ENCODE measurements at places on chromosomes 11 and 22. TPM values are rescaled to one million over a fixed set of nuclear protein-coding genes. Genes with fewer than 3 reads are reported as not detected.
A peak's percentile ranks its signal among the peaks of the same experiment; 100 is the strongest.

MFRP gene
- not detected for total RNA-seq

DNA sequence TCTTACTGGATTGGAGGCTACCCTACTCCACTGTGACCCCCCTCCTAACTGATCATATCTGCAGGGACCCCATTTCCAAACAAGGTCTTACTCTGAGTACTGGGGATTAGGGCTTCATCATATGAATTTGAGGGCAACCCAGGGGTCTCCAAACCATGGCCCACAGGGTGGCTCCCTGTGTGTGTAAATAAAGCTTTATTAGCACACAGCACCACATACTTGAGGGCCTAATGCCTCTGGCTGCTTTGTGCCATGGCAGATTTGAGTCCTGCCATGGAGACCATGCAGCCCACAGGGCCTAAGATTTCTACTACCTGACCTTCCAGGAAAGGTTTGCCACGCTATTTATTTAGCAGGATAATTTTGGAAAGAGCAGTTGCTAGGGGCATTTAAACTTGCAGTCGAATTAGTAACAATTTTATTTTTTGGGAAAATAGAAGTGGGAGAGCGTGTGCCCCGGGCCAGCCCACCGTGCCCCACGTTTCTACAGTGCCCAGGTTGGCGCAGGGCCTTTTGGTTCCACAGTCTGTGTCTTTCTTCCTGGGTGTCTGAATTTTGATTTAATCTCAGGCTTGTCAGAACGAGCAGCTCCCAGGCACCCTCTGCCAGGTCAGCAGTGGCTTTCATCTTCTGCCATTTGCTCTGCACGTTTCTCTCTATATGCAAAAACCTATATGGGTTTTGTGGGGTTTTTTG, 92.3 kb downstream of the KCNQ1 start:
- DNase-seq = no peak

DNA sequence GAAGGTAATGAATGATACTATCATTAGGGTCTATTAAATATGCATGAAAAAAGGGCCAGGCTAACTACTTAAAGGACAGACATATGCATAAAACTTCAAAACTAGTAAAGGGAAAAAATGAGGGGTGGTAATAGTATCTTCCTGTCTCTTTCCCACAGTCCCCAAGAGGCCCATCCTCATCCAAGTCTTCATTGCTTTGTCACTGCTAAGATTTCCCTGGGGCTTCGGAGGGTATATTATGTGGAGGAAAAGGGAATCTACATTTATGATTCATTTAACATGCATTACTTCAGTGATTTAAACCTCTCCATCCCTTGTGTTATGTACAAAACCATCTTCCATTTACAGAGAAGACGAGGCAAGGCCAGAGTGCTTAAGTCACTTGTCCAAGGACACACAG, 66.1 kb downstream of the CWC15 start:
- no peak for DNase-seq

HMOX1 gene
- 26.8 TPM for total RNA-seq

GRCh38 chr22:17994424-17995108, 29.8 kb downstream of the MICAL3 start:
- DNase-seq = no peak

GRCh38 chr22:30447656-30448055, 22.1 kb downstream of the MTFP1 start:
- no peak for DNase-seq

DNA sequence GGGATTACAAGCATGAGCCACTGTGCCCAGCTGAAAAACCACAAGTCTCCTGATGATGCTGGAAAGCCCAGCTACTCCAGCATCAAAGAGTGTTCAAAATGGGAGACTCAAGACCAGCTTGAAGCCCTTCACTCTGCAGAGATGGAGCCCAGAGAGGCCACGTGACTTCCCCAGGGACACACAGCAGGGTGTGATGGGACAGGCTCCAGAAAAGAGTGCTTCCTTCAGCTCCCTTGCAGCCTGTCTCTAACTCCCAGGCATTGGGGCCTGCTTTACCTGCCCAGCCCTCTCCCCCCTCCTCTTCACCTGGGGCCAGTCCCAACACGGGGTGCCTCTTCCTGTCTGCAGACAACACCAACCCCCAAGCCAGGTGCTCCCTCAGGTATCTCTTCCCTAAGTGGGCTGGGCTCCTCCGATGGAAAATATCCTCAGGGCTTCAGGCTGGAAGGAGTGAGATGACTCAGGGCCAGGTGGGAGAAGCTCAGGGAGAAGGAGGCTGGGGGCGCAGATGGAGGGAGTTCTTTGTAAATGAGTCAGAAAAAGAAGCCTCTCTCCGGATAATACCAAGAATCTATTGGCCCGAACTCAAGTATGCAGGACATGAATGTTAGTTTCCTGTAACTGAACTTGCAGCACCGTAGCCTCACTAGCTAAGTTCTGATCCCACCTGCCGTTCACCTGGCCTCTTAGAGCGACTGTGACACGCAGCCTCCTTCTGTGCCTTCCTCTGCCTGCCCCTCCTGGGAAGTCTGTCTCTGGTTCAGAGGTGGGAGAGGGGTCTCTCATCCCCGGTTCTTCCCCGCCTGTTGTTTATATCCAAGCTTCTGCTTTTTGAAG, 326.6 kb downstream of the MN1 start:
- DNase-seq = no peak

SLC15A3 gene
- 23.1 TPM for total RNA-seq

DNA sequence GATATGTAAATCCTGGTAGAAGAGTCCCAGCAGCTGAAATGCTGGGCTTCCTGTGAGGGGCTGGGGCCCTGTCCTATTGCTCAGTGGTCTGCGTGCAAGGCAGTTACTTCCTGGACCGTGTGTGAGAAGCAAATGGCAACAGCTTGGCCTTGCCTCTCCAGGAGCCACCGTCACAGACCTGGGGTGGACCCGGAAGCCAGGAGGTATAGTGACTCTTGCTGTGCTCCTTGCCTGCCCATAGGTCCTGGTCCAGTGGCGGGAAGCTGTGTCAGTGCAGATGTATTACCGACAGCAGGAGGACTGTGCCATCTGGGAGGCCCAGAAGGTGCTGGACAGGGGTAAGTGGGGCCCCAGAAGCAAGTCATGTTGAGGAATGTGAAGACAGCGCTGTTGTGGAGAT, 54.3 kb downstream of the PISD start:
- no peak for DNase-seq

- no peak for DNase-seq
These were observed 19.5 kb downstream of the MN1 start for GRCh38 chr22:27782088-27782487.

GRCh38 chr11:70510571-70510970, 112.2 kb downstream of the CTTN start:
- DNase-seq = no peak

GRCh38 chr11:6655020-6655789, 404 bp downstream of the DCHS1 start:
- no peak for DNase-seq

OR4D5 gene
- not detected for total RNA-seq

GRCh38 chr11:3218483-3219280, at the start of gene MRGPRG:
Gene MRGPRG, minus strand, starts transcription at chr11:3218813. Its CDS starts 0 bp downstream, at chr11:3218813.
- no peak for DNase-seq

DNA sequence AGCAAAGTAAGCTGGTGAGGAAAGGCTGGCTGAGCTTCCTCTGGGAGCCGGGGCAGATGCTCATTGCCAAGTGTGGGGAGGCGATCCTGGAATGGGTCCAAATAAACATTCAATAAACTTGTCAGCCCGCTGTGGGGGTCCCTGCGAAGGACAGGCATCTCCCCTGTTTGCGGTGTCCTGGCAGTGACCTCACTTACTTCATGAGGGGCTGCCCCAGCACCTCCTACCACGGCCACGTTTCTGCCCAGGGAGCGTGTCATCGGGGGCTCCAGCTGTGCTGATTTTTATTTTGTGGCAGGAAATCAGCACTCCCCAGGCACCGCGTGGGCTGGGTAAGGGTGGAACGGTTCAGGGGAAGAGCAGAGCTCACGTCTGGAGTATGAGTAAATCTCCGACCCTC, 493.9 kb upstream of the B3GAT1 start:
- DNase-seq = no peak

DNA sequence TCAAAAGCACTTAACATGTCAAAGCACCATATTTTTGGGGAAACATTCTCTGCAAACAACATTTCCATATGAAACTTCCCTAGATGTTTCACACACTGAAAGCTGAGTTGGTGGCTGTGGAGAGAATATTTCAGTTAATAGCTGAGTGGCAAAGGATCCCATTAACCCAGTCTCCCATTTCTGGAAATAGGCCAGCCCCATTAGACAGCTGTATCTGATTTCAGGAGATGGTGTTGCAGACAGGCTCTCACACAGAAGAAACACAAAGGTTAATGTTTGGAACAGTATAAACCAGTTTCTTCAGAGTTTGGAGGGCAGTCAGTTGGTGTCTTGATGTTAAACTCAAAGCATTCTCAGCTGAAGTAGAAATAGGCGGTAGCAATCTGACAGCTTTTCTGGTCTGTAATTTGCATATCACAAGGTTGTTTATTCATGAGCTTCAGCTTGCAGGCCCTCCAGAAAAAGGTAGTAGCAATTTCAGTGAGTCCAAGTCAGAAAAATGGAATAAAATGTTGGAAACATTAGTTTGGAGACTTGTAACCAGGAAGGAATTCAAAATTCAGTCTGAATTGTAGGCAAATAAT, 15.5 kb upstream of the ZBTB44 start:
- DNase-seq = no peak

DNA sequence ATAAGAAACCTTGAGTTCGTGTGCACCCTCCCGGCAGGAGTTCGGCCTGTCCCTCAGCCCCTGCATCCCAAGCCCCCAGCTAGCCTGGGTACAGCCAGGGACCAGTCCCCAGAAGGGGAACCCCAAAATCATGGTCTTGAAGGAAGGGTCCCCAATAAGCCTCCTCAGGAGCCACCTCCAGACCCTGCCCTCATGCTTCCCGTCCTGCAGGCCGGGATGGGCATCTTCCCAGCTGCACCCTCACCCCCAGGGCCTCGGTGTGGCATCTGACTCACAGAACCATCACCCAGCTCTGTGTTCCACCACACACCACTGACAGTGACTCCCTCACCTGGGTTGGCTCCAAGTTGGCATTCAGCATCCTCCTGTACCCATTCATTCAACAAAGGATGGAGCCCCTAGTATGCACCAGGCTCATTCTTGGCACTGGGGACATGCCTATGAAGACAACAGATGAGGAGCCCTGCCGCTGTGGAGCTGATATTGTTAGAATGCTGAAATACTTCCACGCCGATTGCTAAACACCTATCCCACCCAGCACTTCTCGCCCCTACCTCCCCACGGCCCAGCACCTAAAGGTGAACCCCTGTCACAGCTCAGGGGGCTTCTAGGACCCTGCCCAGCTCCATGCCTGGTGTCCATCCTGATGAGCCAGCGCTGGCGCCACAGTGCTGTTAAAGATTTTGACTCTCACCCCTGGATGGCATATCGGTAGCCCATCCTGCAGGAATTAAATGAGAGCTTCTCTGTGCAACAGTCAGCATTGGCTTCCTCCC, 77.8 kb downstream of the BUD13 start:
- DNase-seq = peak; percentile 61

KRTAP5-10 gene
- total RNA-seq = not detected

HEPHL1 gene
- total RNA-seq = 1.7 TPM

- DNase-seq = no peak
These were observed 41.9 kb downstream of the MED15 start for GRCh38 chr22:20549232-20549841.

SAA4 gene
- total RNA-seq = 1.7 TPM

MUC5AC gene
- not detected for total RNA-seq

DNA sequence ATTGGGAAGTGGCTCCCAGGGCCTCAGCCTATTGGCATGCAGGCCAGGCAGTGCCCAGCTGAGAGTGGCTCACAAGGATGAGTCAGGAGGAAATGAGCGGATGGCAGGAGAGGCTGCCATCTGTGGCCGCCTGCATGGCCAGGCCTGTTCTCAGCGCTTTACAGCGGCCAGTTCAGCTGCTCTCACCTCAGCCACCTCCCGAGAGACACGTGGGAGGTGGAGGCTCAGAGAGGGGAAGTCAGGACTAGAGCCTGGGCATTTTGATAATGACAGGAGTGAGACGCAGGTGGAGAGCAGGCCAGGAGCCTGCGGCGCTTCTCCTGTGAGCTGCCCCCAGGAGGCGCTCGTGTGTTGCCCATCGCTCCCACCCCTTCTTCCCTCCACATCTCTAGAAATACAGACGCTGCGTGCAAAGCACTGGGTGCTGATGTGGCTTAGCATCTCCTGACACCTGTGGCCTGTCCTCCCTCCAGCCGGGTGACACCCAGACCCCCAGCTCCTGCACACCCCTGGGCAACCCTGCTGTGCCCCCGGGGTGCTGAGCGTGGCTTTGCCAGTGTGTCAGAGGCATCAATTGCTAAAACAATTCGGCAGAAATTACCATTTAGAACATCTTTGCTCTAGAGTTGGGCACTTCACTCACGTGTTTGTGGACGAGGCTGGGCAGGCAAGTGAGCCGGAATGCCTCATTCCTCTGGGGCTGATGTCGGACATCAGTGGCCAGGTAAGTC, 21.4 kb upstream of the PANX2 start:
- DNase-seq = no peak

DNA sequence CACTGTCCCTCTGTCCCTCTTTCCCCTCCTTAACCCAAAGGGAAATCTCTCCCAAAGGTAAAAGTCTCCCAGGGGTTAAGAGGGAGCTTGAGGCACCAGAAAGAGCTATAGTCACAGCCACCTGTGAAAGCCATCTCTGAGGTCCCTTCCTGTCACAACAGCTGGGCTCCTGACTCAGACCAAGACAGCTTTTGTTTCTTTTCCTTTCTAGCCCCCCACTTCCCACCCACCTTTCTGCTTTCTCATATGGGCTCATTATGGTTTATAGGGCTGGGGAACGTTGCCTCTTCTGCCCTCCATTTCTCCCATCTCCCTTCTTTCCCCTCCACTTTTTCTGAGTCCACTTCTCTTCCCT, 19.1 kb downstream of the MIF start:
- DNase-seq = no peak

CD6 gene
- 3.9 TPM for total RNA-seq

DNA sequence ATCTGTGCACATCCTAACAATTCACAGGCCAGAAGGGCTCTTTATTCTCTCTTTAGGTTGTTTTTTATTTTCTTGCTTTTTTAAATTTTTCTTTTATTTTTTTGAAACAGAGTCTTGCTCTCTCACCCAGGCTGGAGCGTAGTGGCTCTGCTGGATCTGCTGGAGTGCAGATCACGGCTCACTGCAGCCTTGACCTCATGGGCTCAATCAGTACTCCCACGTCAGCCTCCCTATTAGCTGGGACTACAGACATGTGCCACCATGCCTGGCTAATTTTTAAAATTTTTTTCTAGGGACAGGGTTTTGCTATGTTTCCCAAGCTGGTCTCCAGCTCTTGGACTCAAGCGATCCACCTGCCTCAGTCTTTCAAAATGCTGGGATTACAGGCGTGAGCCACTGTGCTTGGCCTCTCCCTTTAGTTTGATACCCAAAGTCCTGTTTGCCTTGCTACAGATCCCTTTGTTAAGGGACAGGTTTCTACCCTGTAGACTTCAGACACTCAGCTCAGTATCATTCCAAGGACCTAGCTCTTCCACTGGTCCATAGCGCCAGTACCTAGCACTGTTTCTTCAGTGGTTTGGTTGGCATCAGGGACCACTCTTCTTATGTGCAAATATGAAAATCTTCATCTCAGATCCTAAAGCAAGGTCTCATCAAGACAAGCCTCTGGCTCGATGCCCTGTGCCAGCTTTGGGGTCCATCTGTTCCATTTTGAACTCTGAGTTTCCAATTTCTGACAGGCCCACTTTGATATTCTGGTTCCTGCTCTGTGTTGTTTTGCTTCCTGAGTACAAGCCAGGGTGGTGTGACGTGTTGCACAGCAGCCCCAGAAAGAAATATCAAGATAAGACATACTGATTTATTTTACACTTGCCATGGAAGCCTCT, 211.7 kb downstream of the FAT3 start:
- no peak for DNase-seq
